ENCODE measurements at places on chromosomes 2 and 18. TPM values are rescaled to one million over a fixed set of nuclear protein-coding genes. Genes with fewer than 3 reads are reported as not detected.

ARHGAP15 gene
- total RNA-seq = 2.8 TPM

NDC80 gene
- total RNA-seq = 52.1 TPM

LOXHD1 gene
- total RNA-seq = not detected

PRLH gene
- not detected for total RNA-seq

EN1 gene
- total RNA-seq = 12.6 TPM

CAPN10 gene
- total RNA-seq = 57.7 TPM

HOXD9 gene
- total RNA-seq = not detected

CACNB4 gene
- total RNA-seq = 6.0 TPM

CPLX4 gene
- total RNA-seq = not detected

TIA1 gene
- total RNA-seq = 273 TPM

POTEJ gene
- not detected for total RNA-seq

TUBB8B gene
- total RNA-seq = not detected

INPP1 gene
- total RNA-seq = 14.3 TPM

AKAIN1 gene
- total RNA-seq = not detected

IMPACT gene
- total RNA-seq = 32.7 TPM

HAAO gene
- total RNA-seq = 3.5 TPM

DNMT3A gene
- total RNA-seq = 113 TPM

EVA1A gene
- 3.8 TPM for total RNA-seq

ADCY3 gene
- total RNA-seq = 48.1 TPM

FOXD4L1 gene
- 0.52 TPM for total RNA-seq

XIRP2 gene
- total RNA-seq = 0.05 TPM

ASB18 gene
- total RNA-seq = not detected

GNAL gene
- 20.4 TPM for total RNA-seq

PTPN2 gene
- total RNA-seq = 34.4 TPM

ATP6V1C2 gene
- 0.14 TPM for total RNA-seq

RIT2 gene
- total RNA-seq = not detected

VWA3B gene
- not detected for total RNA-seq

MC4R gene
- 0.19 TPM for total RNA-seq

CDK15 gene
- not detected for total RNA-seq

DOK6 gene
- 4.0 TPM for total RNA-seq

NPHP1 gene
- 8.5 TPM for total RNA-seq

RTP5 gene
- total RNA-seq = not detected

CAD gene
- 117 TPM for total RNA-seq

Data from neural crest cell (in vitro differentiated cells).